Left kidney (tissue), 8 donors: ENCODE measurements at places on chromosomes 6 and 20.

GRCh38 chr20:63336232-63336752 is 24.9 kb downstream of the CHRNA4 start:
- DNase-seq: no peak

DNA sequence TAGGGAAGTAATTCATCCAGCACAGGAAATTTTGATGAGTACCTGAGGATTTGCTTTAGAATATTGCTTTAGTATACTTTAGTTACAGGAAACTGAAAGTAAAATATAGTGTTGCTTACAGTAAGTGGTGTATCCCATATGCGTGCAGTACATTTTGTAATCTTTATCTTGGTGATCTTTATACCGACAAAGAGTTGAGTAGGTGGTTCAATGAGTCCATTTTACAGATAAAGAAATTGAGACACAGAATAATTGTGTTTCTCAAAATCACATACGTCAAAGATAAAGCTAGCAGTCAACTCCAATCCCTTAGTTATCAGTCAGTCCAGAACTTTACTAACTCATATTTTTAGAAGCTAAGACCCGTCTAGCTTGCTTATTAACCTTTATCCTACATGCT is 65.8 kb upstream of the E2F3 start:
- no peak for DNase-seq

DNA sequence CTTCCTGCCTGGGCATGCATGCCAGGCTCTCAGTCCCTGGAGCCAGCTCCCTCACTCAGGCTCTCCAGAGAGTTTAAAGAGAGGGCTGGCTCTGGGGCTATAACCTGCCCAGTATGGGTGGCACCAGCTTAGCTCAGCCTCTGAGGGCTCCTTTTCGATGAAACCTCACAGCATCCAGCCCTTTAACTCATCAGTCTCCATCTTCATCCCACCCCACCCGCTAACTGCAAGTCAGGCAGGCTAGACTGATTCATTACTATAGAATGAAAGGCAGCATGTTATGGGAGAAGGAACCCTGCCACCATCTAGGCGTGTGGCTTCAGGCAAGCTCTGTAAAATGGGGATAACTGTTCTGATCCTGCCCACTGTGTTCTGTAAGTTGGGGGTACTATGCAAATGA is 53.5 kb downstream of the RAB44 start:
- DNase-seq: no peak

DNA sequence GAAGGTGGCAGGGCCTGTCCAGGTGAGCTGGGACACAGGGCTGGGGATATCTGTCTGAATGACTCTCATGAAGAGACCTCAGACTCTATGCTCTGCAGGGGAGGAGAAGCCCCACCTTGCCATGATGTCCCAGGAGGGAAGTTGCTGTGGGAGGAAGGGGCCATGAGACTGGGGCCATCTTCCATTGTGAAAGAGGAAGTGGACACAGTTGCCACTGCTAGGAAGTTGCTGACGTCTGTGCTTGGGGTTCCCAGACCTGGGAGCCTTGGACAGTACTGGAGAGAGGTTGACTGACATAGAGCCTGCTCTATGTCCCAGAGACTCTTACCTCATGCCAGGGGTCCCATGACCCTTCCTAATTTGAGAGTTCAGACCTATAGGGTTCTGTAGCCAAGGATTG is 24.5 kb downstream of the SIRPB1 start:
- no peak for DNase-seq

GRCh38 chr6:136788069-136788902 is 4.0 kb downstream of the MAP3K5 start:
- no peak for DNase-seq

- DNase-seq: peak; percentile 36
Measured at GRCh38 chr6:46221222-46221793, 50.5 kb upstream of the ENPP5 start.

DNA sequence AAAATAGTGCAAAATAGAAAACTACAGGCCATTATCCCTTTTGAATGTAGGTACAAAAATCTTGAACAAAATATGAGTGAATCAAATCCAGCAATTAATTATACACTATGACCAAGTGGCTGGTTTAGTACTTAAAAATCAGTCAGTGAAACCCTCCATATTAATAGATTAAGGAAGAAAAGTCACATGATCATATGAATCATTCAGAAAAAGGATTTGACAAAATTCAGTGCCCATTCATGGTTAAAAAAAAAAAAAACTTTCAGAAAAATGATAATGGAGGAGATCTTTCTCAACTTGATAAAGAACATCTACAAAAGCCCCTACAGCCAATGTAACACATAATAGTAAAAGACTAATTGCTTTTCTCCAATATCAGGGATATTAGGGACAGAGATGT is 75.0 kb downstream of the FAM120B start:
- no peak for DNase-seq

- DNase-seq: no peak
Measured at GRCh38 chr6:13260831-13261230, 67.5 kb downstream of the TBC1D7 start.

GRCh38 chr20:17884307-17885003 is 84.1 kb downstream of the SNX5 start:
- DNase-seq: no peak

- DNase-seq: no peak
Measured at GRCh38 chr6:134007077-134007476, 45.3 kb downstream of the SLC2A12 start.

DNA sequence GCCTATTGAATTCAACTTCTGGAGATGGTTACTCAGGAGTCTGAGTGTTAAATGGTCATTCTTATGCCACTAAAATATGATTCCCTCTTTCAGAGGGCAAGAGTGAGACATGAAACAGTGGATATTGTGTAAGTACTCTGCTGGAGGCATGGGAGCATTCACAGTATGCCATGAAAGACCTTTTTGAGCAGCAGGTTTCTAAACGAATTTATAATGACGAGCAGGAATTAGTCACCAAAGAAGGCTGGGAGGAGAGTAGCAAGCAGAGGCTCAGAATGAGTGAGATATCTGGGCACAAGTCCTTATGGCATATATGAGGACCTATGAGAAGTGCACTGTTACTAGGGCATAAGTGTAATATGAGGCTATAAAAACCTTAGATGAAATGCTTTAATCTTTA is 10.9 kb upstream of the MYB start:
- DNase-seq: no peak
